ENCODE measurements at places on chromosomes 6 and 20. TPM values are rescaled to one million over a fixed set of nuclear protein-coding genes. Genes with fewer than 3 reads are reported as not detected.

The RPRD1B gene
- polyA plus RNA-seq: 36.1 TPM

The CALHM6 gene
- 2.7 TPM for polyA plus RNA-seq

The SIRT5 gene
- 19.9 TPM for polyA plus RNA-seq

The PROKR2 gene
- not detected for polyA plus RNA-seq

The SLPI gene
- polyA plus RNA-seq: not detected

The MACROD2 gene
- 14.5 TPM for polyA plus RNA-seq

The OR2B6 gene
- polyA plus RNA-seq: 0.17 TPM
